ENCODE measurements at places on chromosomes 6 and 20.

GRCh38 chr6:145480024-145480423, 255.3 kb downstream of the EPM2A start:
- DNase-seq = no peak

- DNase-seq = no peak
Measured at GRCh38 chr20:14576196-14576877, 238.9 kb upstream of the FLRT3 start.

GRCh38 chr6:50778696-50779095, 40.0 kb upstream of the TFAP2B start:
- DNase-seq = no peak

GRCh38 chr6:152695372-152696045, 2.2 kb upstream of the MYCT1 start:
- DNase-seq = no peak

DNA sequence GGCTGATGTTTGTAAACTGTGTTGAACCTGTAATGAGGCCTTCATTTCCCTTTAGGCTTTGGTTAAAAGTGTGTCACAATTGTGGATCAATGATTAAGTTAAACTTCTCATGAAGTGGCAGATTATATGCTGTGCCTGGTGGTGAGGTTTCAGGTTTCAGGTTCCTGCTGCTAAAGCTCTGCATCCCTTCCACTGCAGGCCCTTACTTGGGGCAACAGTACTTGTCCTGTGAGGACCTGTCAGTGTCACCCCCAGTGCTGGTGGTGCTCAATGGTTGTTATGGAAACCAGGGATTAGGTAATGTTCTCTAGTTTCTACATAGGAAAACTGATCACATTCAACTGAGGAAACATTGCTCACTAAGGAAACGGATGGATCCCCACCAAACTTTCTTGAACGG, 18.5 kb downstream of the RPP21 start:
- no peak for DNase-seq

- no peak for DNase-seq
Measured at GRCh38 chr6:157951828-157952227, 29.8 kb upstream of the SYNJ2 start.

DNA sequence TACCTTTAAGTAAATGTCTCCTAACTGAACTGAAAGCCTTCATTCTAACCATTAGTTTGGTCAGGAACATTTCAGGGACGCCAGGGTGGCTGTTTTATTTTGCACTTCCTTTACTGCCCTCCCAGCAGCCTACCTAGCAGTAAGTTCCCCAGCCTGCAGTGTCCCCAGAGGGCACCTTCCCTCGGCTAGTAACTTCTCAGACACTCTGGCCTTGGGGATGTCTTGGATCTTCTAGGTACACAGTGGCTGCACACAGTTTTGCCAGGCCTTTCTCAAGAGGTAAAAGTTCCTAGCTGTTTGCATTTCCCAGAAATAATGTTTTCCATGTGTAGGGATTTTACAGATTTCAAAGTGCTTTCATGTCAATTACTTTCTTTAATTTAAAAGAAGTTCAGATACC, 378 bp upstream of the LAMA2 start:
- DNase-seq = no peak

- DNase-seq = no peak
Measured at GRCh38 chr6:22227824-22228610, 68.8 kb downstream of the PRL start.

GRCh38 chr6:47679322-47679906, 19.0 kb upstream of the ADGRF4 start:
- DNase-seq = no peak

GRCh38 chr6:157763129-157763903, 59.7 kb upstream of the SNX9 start:
- no peak for DNase-seq

DNA sequence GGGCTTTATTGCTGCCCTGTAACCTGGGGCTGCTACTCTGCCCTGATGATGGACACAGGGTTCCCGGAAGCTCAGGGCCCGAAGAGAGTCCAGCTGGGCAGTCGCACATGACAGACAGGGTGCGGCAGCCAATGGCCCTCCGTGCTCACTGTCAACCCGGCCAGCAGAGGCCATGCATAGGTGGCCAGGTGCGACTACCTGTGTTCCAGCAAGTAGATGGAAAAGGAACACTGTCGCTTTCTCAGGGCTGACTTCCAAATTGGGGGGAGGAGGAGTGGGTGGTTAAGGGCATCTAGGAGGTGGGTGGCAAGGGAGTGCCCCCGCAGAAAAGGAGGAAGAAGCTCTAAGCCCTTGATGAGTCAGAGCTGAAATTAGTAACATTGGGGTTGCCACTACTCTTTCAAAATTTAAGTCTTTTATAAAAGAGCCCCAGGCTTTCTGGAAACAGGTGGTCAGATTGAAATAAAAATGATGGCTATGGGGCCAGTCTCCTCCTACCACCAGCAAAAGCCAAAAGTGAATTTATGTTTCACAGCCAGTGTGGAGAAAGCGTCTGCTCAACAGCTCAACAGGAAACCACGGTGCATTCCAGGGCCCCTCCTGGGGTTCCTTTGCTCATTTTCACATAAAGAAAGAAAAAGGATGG, 2.3 kb upstream of the RAMACL start:
- no peak for DNase-seq

DNA sequence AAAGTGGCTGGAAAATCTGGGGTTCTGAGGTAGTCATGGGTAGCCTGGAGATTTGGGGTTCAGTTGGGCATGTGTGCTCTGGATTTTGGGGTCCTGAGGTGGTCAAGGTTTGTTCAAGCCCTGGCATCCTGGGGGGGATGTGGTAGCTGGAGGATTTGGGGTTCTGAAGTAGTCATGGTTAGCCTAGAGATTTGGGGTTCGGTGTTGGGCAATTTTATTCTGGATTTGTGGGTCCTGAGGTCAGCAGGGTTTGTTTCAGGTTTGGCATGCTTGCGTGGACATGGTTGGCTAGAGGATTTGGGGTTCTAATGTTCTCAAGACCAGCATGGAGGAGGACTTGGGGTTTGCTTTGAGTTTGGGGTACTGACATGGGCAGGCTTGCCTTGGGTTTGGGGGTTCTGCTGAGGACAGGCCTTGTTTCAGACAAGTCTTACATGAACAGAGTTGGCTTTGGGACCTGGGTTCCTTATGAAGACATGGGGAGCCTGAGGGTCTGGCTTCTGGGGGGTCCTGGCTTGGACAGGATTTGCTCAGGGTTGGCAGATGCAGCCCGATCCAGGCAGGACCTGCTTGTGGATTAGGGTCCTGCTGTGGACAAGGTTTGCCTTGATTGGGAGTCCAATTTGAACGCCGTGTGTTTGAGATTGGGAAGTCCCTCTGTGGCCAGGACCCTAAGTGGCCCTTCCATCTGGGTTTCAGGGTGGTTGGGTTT, 906 bp downstream of the ANKRD60 start:
- DNase-seq = no peak

All from non-pigmented ciliary epithelial cell (primary cell).